ENCODE measurements at places on chromosomes 2 and 18. TPM values are rescaled to one million over a fixed set of nuclear protein-coding genes. Genes with fewer than 3 reads are reported as not detected.

Gene TAF4B
- total RNA-seq, result 5.4 TPM

Gene HOXD9
- total RNA-seq, result 0.98 TPM

Gene LAMA1
- total RNA-seq, result not detected

Gene RBM43
- total RNA-seq, result 5.0 TPM

Gene CXCR2
- total RNA-seq, result not detected

Gene POTEC
- total RNA-seq, result not detected

Gene EFHD1
- total RNA-seq, result 1.6 TPM

Gene ST6GAL2
- total RNA-seq, result 19.4 TPM

Gene CYP26B1
- 16.8 TPM for total RNA-seq

Gene RGPD8
- 4.6 TPM for total RNA-seq

Gene GREB1
- 2.8 TPM for total RNA-seq

Gene GDF7
- 0.03 TPM for total RNA-seq

Gene COL3A1
- 0.27 TPM for total RNA-seq

Gene ZCCHC2
- 9.5 TPM for total RNA-seq

Gene DTNA
- total RNA-seq, result 0.98 TPM

Gene TRIM54
- total RNA-seq, result 0.48 TPM

Gene LYPD6
- total RNA-seq, result not detected

Gene SF3B6
- 177 TPM for total RNA-seq

Gene SPATA3
- not detected for total RNA-seq

Gene RGPD4
- 0.07 TPM for total RNA-seq

Gene ADD2
- total RNA-seq, result 22.0 TPM

Gene DSG4
- not detected for total RNA-seq

Gene TRABD2A
- total RNA-seq, result 9.9 TPM

Gene BIN1
- 32.8 TPM for total RNA-seq

Gene ELAC1
- 4.0 TPM for total RNA-seq

Gene UGT1A9
- total RNA-seq, result 4.7 TPM

Gene SAG
- not detected for total RNA-seq

Gene MYO5B
- 12.7 TPM for total RNA-seq

Gene IGFBP5
- total RNA-seq, result 0.31 TPM

Gene CXCR4
- total RNA-seq, result 0.43 TPM

Gene GPR39
- 9.8 TPM for total RNA-seq

Gene TTC32
- total RNA-seq, result 12.2 TPM

Gene SCN1A
- total RNA-seq, result not detected

Gene MAP3K19
- not detected for total RNA-seq

Gene GPR75
- total RNA-seq, result 2.6 TPM

Gene NMS
- not detected for total RNA-seq

Gene NOL4
- not detected for total RNA-seq

Gene KCNS3
- 1.2 TPM for total RNA-seq

Gene PIGN
- total RNA-seq, result 10.0 TPM
